Uterus (tissue), 4 donors: ENCODE measurements at places on chromosomes 11 and 22. TPM values are rescaled to one million over a fixed set of nuclear protein-coding genes. Genes with fewer than 3 reads are reported as not detected.

PRR5L gene
- 7.7 TPM for total RNA-seq

GRCh38 chr22:31230871-31231621 is 18.9 kb downstream of the LIMK2 start:
- no peaks in the 10 kb centered on the region for H3K4me1 ChIP-seq
- H3K27ac ChIP-seq = peak overlapping the region; percentile 75
- H3K4me3 ChIP-seq = no peak overlapping the region
- no peaks in the 10 kb centered on the region for H3K27me3 ChIP-seq
- DNase-seq = peak; percentile 44
- H3K36me3 ChIP-seq = no peaks in the 10 kb centered on the region

DNA sequence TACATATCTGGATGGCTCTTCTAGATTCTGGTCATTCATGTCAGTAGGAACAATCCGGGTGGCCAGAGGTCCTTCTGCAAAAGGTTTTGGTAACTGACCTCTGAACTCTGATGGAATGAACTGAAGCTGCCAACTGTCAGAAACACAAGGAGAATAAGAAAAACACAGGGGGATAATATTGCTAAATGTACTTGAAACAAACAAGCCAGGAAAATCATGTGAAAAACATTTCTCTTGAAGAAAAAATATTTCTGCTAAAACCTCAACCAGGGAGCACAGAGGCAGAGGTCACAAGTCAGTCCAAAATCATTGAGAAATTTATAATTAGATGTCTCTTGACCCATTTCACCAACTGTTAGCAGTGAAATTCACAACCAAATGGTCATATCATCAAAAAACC is 35.2 kb downstream of the ALG9 start:
- DNase-seq = no peak
- H3K4me3 ChIP-seq = no peak overlapping the region
- H3K27ac ChIP-seq = no peak overlapping the region
- peaks cover 3% of the 10 kb centered on the region for H3K4me1 ChIP-seq
- H3K27me3 ChIP-seq = no peaks in the 10 kb centered on the region

DNA sequence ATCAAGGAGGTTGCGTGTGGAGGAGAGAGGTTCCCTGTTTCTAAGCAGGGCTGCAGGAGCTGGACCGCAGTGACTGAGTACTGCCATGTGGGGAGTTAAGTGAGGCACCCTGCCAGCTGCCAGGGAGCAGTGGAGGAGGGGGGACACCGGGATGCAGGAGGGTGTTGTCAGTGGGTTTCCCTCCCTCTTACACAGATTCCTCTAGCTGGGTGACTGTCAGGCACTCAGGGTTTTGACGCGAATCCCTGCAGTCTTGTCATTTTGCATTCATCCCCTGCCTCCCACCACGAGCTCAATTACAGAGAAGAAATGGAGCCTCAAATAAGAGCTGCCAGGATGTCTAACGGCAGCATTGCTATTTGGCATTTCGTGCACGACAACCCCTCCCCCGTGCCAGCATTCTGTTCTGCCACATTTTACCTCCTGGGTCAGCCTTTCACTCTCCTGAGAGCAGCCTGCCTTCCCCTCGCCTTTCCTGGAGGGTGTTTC is 119.8 kb upstream of the SORL1-AS1 start:
- no peaks in the 10 kb centered on the region for H3K4me1 ChIP-seq
- H3K4me3 ChIP-seq = no peak overlapping the region
- no peak overlapping the region for H3K27ac ChIP-seq
- no peak for DNase-seq
- H3K27me3 ChIP-seq = no peaks in the 10 kb centered on the region
